ENCODE measurements at places on chromosomes 16 and 17. TPM values are rescaled to one million over a fixed set of nuclear protein-coding genes. Genes with fewer than 3 reads are reported as not detected.

The ENGASE gene
- total RNA-seq = 12.1 TPM

The SETD6 gene
- 12.0 TPM for total RNA-seq

The EPOP gene
- 0.31 TPM for total RNA-seq

The TMEM100 gene
- total RNA-seq = 9.2 TPM

The TBX6 gene
- 0.31 TPM for total RNA-seq

The HOXB1 gene
- total RNA-seq = not detected

The CHST5 gene
- total RNA-seq = 0.22 TPM

The C17orf67 gene
- 1.3 TPM for total RNA-seq

The TP53TG3B gene
- not detected for total RNA-seq

The SP2 gene
- total RNA-seq = 2.0 TPM

The CTRL gene
- 0.66 TPM for total RNA-seq

The SMTNL2 gene
- 88.9 TPM for total RNA-seq

The DDX52 gene
- 21.2 TPM for total RNA-seq

The RCVRN gene
- total RNA-seq = 0.31 TPM

The CLDN7 gene
- 0.71 TPM for total RNA-seq

The TMEM238L gene
- total RNA-seq = not detected

The KCNH4 gene
- total RNA-seq = not detected

The SKA2 gene
- total RNA-seq = 41.5 TPM

The MT1E gene
- 29.0 TPM for total RNA-seq

The MYH1 gene
- 3.4 TPM for total RNA-seq

The SPAG7 gene
- total RNA-seq = 77.7 TPM

The HBQ1 gene
- 2.5 TPM for total RNA-seq

The MLKL gene
- total RNA-seq = 3.5 TPM

The MYO15A gene
- total RNA-seq = 0.58 TPM

The LITAFD gene
- not detected for total RNA-seq

The TP53TG3C gene
- not detected for total RNA-seq

The CCL4 gene
- 3.5 TPM for total RNA-seq

The SBK1 gene
- 2.9 TPM for total RNA-seq

The SLC6A2 gene
- total RNA-seq = 2.3 TPM

The RNU2-1 gene
- not detected for total RNA-seq

The CES5A gene
- total RNA-seq = not detected

The RARA gene
- total RNA-seq = 28.2 TPM

The LGALS9C gene
- total RNA-seq = not detected

The NT5M gene
- total RNA-seq = 6.5 TPM

The JPH3 gene
- total RNA-seq = 0.18 TPM

The ETV4 gene
- 4.0 TPM for total RNA-seq

The SLC47A1 gene
- total RNA-seq = 0.71 TPM

The ACSM2A gene
- 0.09 TPM for total RNA-seq

The TPSD1 gene
- not detected for total RNA-seq

The TRAPPC1 gene
- total RNA-seq = 14.3 TPM

The CPHXL gene
- not detected for total RNA-seq

The KRTAP2-2 gene
- not detected for total RNA-seq

The FBXO39 gene
- total RNA-seq = 0.18 TPM

The SPATA32 gene
- 0.04 TPM for total RNA-seq

The KRT222 gene
- total RNA-seq = 1.3 TPM

The IL21R gene
- 0.04 TPM for total RNA-seq

The CES1 gene
- 0.22 TPM for total RNA-seq

The JMJD8 gene
- 20.7 TPM for total RNA-seq

The FAM222B gene
- total RNA-seq = 3.4 TPM

The NHLRC4 gene
- 1.5 TPM for total RNA-seq

The FA2H gene
- total RNA-seq = 0.09 TPM

The DLX3 gene
- total RNA-seq = not detected

The LRRC37A gene
- 2.2 TPM for total RNA-seq

The TAF15 gene
- 26.9 TPM for total RNA-seq

The NDRG4 gene
- total RNA-seq = 8.5 TPM

The GCGR gene
- not detected for total RNA-seq

The UNC45B gene
- total RNA-seq = 178 TPM

The NUDT21 gene
- 73.8 TPM for total RNA-seq

The PRR11 gene
- total RNA-seq = 4.2 TPM

Data from muscle of leg (tissue), 16 donors.